ENCODE measurements at places on chromosomes 1 and 21.

DNA sequence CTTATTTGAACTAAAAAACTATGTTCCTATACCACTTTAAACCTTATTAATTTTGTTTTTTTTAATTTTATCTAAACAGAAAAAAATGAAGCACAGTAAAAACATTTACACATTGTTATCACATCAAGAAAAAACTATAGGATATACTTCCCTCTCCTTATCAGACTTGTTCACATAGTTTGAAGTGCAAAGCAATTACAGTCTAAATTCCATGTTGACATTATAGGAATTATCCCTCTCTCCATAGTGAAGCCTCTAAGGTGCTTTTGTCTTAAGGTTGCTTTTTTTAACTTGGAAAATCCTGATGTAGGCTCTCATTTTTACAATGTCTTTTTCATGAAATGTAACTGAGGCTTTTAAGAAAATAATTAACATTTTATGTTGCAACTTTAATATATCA is 85.8 kb downstream of the RGS21 start:
- DNase-seq: no peak

DNA sequence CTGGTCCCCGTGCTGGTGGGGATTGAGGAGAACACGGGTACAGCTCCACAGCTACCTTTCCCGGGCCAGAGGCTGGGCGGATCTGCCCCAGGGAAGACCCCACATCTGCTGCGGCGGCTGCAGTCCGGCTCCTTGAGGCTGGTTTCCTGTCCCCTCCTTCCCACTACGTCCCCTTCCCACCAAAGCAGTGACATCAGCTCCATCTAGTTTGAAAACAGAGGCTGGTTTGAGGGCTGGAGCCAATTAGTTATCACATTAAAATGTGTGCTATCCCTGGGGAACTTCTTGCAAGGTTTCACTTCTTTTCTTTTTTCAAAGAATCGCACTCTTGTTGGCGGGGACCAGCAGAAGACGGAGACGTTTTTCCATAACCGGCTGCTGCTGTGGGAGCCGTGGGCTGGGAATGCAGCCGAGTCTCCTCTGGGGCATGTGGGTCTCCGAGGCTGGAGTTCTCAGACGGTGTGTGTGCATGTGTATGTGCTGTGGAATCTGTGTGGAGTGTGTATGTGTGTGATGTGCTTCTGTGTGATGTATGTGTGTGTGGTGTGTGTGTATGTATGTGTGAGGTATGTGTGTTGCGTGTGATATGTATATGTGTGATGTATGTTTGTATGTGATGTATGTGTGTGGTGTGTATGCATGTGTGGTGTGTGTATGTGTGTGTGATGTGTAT is 8.9 kb upstream of the PCBP3 start:
- DNase-seq: no peak

DNA sequence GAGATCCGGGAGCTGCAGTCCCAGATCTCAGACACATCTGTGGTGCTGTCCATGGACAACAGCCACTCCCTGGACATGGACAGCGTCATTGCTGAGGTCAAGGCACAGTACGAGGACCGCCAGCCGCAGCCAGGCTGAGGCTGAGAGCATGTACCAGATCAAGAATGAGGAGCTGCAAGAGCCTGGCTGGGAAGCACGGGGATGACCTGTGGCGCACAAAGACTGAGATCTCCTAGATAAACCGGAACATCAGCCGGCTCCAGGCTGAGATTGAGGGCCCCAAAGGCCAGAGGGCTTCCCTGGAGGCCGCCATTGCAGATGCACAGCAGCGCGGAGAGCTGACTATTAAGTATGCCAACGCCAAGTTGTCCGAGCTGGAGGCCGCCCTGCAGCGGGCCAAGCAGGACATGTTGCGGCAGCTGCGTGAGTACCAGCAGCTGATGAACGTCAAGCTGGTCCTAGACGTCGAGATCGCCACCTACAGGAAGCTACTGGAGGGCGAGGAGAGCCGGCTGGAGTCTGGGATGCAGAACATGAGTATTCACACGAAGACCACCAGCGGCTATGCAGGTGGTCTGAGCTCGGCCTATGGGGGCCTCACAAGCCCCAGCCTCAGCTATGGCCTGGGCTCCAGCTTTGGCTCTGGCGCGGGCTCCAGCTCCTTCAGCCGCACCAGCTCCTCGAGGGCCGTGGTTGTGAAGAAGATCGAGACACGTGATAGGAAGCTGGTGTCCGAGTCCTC is 25.5 kb downstream of the ETV3L start:
- no peak for DNase-seq

DNA sequence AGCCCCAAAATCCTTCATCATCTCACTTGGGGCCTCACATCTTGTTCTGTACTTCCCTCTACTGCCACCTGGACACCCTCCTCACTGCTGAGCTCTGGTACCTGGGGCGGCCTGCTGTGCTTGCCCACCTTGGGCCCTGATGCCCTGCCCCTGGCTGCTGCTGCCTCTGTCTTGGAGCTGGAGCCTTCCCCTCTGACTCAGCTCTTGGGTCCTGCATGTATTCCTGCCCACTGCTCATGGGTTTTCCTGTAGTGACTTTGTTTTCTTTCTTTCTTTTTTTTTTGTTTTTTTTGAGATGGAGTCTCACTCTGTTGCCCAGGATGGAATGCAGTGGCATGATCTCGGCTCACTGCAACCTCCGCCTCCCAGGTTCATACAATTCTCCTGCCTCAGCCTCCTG is 37.5 kb downstream of the TRAPPC10 start:
- DNase-seq: no peak

GRCh38 chr21:46040707-46041106 is 57.2 kb upstream of the COL6A2 start:
- no peak for DNase-seq

DNA sequence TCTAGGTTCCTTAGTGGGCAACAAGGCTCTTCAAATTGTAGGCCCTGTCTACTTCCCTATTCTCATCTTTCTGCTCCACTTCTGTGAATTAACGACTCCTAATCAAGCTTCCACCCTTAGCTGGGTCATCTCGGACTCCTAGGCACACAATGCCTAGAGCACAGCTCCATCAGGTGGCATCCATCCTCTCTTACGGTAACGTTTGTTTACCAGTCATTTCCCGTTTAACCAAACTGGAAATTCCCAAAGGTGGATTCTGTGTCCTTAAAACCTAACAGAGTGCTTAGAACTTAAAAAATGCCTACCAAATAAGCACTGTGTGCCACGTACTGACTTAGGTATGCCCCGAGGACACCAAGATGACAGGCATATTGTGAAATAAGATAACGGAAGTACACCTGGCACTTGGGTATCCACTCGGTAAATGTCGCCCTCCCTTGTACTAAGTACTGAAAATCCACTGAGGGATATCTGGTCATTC is 1.5 kb downstream of the PARP1 start:
- peak; percentile 38 for DNase-seq

GRCh38 chr1:229506633-229507032 is 1.5 kb downstream of the NUP133 start:
- DNase-seq: no peak

- DNase-seq: no peak
These were observed 332.8 kb downstream of the KCTD3 start for GRCh38 chr1:215899901-215900300.

GRCh38 chr1:41328780-41329640 is 32.2 kb upstream of the FOXO6 start:
- DNase-seq: no peak

- no peak for DNase-seq
These were observed 26.2 kb upstream of the HMGB4 start for GRCh38 chr1:33837635-33838034.

DNA sequence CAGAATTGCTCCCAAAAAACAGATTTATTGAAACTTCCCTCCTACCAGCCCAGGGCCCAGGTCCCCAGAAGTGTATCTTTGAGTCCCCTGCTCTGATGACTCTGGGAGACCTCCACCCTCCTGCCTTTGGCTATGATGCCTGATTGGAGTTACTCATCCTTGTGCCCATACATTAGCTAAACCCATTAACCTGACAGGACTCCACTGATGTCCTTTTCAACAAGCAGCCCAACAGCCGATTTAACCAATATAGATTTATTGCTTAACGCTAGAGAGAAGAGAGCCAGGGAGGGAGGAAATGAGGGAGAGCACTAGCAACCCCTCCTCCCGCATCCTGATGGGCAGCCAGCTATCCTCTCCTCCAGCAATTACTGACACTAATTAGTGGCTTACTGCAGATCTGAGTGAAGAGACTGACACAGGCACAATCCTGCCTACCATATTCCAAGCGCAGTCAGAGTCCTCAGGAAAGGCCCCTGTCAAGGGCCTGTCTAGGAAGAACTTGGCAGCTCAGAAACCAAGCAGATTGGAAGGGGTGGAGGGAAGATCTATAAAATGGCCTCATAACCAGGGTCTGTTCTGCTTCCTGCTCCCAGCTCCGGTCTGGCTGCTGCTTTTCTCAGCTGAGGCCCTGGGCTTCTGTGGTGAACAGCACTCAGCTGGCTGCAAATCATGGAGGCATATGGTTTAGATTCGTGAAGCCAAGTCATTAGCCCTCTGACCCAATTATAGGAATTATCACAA is 484.5 kb upstream of the DAB1 start:
- no peak for DNase-seq

DNA sequence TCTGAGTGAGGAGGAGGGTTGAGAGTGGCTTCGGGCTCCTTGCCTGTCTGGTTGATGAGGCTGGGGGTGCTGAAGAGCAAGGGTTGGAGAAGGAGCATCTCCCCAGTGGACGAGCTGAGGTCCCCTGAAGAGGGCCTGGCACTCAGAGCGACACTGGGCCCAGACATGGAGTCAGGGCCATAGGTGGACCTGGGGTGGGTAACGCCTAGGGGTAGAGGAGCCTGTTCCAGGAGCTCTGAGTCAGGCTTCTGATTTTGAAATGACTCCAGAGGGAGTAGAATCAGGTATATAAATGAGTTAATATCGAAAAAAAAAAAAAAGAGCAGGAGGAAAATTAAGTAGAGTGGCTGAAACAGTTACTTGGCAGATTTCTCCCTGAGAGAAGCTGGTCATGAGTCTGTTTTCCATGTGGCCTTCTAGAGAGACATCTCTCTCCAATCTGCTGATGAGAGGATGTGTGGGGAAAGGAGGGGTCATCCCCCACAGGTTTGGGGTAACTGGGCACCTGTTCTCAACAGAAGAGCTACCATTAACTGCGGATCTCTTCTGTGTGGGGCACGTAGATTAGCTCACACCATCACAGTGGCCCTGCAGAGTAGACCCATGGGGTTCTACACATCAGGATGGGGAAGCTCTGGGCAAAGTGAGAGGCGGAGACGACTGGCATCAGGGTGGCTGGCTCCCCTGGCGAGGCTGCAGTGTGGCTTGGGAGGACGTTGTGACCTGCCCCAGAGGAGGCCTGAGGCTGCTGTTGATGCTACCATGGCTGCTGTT is 115.5 kb downstream of the DHRS3 start:
- no peak for DNase-seq

DNA sequence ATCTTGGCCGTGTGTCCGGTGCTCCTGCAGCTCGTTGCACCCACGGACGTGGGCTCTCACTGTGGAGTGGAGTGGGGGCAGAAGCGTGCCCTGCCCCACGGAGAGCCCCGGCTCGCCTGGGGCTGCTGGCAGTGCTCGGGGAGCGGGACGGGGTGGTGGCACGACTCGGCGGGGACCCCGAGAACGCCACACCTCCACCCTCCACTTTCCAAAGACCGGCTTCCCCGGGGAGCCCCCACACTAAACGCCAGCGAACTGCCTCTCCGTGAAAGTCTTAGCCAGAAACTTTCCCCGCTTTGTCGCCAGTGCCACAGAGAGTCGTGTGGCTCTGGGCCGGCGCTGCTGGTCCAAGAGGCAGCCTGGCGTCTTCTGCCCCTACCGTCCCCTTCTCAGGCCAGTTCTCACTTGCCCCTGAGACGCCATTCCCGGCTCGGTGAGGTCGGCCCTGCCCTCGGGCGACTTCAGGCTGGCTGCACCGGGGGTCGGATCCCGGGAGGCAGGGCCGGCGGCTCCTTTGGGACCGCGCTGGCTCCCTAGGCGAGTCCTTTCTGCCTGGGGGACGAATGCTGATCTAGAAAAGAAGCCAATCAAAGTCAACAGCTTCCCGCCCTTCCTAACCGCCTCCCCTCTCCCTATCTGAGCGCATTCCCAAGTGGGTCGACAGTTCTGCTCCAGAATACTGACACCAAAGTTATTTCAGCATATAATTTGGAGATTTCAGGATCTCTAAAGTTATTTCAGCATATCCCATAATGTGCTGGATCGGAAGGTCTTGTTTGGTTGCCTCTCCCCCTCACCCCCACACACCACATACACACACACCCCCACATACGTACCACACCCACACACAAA is 2.6 kb upstream of the SAMD13 start:
- DNase-seq: peak; percentile 23

- no peak for DNase-seq
These were observed 7.0 kb downstream of the HFM1 start for GRCh38 chr1:91397605-91398004.

DNA sequence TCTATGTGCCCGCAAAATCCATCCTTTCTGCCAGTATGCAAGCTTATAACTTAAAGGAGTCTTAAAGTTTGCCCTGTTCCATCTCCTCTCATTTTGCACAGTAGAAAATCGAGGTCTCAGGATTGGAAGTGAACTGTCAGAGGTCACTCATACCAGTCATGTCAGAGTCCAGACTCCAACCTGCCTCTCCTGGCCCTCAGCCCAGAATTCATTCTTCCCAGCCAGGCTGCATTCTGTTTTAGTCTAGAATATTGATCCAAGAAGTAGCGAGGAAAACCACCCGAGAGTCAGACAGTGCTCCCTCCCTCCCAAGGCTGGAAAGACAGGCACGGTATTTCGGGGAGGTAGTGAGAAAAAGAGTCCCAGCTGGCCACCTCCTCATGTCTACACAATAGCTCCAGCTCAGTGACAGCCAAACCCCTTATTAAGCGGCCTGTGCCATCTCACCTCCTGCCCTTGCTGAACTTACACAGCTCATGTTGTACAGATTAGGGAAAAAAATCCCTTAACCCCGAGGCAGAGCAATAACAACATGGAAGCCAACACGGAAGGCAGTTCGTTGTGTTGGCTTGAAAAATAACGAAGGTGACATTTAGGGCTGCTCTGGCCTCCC is 89.4 kb downstream of the OMA1 start:
- DNase-seq: no peak

- no peak for DNase-seq
These were observed 1.9 kb downstream of the RUSC1 start for GRCh38 chr1:155322571-155322952.

- no peak for DNase-seq
These were observed 192.3 kb upstream of the C1orf87 start for GRCh38 chr1:60265560-60266535.

GRCh38 chr21:31282095-31282709 is 61.9 kb downstream of the TIAM1 start:
- no peak for DNase-seq

- no peak for DNase-seq
These were observed 276.2 kb upstream of the DUSP10 start for GRCh38 chr1:222018041-222018440.

GRCh38 chr1:230072296-230072695 is 5.3 kb downstream of the GALNT2 start:
- no peak for DNase-seq

DNA sequence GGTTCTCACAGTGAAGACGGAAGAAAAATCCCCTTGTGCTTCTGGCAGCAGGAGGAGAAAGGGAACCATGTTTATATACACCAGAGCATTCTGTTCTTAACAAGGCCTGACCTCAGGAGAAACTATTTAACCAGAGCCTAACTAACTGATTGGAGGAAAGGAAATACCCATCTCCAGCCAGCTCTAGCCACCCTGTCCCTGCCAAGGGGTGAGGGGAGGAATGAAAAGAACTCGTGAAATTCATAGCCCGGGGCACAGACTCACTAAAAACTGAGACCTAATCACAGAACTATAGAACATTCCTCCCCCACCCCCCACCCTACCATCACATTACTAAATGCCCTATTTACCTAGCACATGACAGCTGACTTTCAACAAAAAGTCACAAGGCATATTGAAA is 65.0 kb downstream of the KCNH1 start:
- DNase-seq: no peak

- no peak for DNase-seq
These were observed 144.8 kb downstream of the ETS2 start for GRCh38 chr21:38950435-38951094.

Measured in naive B cell (primary cell).